ENCODE measurements at places on chromosomes 13 and 19.

DNA sequence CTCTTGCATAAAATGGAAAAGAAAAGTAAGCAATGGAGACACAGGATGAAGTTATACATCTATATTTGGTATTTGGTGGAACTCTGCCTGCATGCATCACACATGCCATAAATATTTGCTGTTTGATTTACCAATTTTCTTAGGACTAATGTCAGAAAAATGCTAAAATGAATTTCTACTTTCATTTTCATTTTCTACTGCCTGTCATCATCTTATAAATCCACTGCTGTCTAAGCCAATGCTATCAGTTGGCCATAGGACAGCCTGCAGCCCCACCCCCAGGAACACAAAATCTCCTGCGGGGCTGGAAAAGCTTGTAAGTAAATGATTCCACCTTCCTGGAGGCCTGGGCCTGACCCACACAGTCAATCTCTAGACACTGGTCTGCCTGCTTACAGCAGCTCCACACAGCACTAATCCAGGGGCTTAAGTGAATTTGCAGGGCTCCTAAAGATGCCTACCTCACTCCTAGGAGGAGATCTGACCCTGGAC is 122.0 kb downstream of the ENOX1 start:
- DNase-seq = no peak

DNA sequence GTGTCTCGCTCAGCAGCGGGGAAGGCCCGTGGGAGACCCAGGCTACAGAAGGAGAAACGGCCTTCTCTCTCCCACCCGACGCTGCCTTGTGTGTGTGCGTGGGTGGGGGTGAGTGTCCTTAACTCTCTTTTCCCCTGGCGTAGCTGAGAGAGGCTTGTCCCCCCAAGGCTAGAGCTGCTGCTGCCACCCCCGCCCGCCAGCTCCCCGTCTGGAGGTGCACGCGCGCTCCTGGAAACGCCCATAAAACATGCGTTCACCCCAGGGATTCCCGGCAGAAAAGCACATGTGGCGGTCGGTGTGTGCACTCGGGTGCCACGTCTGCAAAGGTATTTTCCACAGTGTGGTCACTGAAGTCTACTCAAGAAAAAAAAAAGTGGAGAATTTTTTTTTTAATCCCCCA is 36.1 kb downstream of the GADD45B start:
- no peak for DNase-seq

GRCh38 chr13:111304041-111304544 is 16.3 kb upstream of the TEX29 start:
- DNase-seq = no peak

DNA sequence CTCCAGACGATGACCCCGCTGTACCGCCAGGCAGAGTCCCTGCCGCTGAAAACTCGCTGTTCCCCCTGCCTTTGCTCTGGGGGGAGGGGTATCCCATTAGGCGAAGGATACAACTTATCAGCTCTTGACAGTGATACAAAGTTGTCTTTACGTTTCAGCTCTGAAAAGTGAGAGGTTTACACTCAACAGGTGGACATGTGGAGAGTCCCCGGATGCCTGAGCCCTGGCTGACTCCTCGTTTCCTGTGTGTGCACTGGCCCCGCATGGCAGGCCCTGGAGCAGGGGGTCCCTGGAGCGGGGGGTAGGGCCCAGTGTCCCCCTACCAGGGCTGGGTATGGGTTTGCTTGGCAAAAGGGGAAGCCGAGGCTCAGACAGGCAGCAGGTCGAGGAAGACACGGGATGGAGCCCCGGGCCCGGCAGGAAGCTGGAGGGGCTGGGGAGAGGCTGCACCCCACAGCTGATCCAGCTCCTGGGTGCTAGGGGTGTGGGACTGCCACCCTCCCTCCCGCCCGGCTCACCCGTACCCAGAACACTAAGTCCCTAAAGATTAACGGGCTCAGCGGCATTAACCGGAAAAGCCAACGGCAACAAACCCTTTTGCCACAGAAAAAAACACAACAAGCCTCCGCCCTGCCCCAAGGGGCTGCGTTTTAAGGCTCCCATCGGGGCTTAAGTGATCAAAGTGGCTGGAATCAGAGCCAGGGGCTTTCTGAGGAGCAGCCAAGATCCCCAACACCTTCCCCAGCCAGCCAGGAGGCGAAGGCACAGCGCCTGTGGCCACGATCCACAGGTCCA is 5.6 kb downstream of the TCF3 start:
- DNase-seq = no peak

GRCh38 chr13:83125791-83126190 is 756.5 kb downstream of the SLITRK1 start:
- no peak for DNase-seq

- no peak for DNase-seq
Observed at GRCh38 chr19:10116085-10116865, 3.4 kb downstream of the EIF3G start.

DNA sequence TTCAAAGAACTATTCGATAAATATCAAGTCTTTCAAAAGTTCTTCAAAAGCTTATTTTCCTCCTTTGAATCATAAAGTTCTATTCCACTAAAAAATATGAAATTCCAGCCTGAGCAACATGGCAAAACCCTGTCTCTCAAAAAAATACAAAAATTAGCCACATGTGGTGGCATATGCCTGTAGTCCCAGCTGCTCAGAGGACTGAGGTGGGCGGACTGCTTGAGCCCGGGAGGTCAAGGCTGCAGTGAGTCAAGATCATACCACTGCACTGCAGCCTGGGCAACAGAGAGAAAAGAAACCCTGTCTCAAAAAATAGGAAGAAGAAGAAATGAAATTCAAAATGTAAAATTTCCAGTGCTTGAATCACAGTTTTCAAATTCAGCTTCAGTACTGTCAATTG is 24.6 kb downstream of the CAB39L start:
- DNase-seq = no peak

- DNase-seq = no peak
Observed at GRCh38 chr13:44379885-44380284, 6.3 kb downstream of the SERP2 start.

DNA sequence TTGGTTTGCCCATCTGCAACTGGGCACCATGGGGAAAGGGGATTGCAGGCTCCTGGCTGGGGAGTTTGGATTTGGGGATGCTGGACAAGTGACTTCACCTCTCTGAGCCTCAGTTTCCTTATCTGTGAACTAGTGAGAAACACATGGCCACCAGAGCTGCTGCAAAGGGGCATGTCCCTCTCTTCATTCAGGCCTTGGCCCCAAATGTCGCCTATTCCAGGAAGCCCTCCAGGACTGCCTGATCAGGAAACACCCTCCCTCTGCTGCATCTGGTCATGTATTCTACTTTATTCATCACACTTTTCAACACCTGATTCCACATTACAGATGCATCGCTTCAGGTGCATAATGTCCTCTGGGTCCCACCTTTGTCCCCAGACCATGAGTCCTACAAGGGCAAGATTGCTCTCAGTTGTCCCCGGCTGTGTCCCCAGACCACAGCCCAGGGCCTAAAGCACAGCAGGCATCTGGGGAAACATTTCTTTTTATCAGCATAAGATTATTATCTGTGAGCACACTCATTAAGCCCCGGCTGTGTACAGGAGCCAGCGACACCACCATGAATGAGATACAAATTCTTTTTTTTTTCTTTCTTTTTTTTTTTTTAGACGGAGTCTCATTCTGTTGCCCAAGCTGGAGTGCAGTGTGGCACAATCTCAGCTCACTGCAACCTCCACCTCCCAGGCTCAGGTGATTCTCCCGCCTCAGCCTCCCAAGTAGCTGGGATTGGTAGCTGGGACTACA is 37.5 kb downstream of the ARRDC2 start:
- DNase-seq = no peak

GRCh38 chr19:51904331-51905165 is at the start of gene ZNF649:
Gene ZNF649, minus strand, starts transcription at chr19:51905017. Its CDS starts 4,910 bp downstream, at chr19:51900107.
- peak; percentile 80 for DNase-seq

DNA sequence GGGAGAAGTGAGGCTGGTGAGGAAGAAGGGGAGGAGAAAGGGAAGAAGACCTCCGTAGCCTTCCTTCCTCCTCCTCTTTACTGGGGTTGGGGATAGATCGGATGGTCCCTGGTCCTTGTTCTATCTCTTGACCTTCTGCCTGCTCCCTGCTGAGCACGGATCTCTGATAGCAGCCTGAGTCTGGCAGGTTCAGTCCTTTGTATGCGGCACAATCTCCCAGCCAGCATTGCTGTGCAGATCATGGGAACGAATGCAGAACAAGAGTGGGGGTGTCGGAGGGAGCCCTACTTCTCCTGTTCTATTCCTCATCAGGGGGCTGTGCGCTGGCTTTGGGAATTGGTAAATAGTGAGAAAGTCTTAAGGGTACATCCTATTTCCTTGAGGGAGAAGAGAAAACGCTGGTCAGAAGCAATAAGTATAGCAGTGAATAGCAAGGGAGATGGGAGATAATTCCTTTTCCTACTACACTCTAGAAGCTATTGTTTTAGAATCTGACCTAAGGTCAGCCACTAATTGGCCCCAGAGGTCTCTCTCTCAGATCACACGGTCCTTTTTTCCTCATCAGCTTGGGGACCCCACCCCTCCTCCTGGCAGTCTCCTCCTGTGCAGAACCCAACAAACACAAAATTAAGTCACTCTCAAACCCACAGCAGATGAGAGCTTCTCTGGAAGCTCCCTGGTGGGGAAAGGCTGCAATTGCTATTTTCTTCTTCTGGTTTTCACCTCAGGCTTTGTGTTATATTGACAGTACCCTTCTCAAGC is 41.0 kb downstream of the KL start:
- DNase-seq = no peak

- DNase-seq = no peak
Observed at GRCh38 chr19:31504221-31504620, 155.0 kb upstream of the TSHZ3 start.

DNA sequence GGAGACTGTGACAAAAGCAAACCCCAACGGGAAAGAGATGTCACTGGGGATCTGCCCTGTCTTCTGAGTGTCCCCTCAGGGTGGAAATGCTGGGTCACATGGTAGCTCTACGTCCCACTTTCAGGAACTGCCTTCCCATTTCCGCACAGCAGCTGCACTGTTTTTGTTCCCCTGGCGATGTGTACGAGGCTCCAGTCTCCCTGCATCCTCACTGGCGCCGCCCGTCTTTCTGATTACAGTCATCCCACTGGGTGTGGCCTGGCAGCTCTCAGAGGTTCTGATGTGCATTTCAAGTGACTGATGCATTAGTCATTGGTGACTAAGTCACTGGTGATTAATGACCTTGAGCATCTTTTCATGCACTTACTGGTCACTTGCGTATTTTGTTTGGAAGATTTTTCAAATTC is 21.2 kb downstream of the PCID2 start:
- DNase-seq = peak; percentile 67

DNA sequence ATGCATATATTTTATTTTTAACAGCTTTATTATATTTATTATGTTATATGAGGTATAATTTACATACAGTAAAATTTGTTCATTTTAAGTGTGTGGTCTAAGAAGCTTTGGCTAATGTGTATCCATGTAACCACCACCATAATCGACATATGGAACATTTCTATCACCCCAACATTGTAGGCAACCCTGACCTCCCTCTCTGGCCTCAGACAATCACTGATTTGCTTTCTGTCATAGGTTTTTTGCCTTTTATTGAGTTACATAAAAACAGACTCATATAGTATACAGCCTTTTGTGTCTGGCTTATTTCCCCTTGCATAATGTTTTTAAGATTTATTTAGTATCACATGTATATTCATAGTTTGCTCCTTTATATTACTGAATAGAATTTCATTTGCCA is 90.7 kb upstream of the KL start:
- no peak for DNase-seq

- no peak for DNase-seq
Observed at GRCh38 chr19:44706506-44707236, 7.7 kb downstream of the CEACAM16 start.

- DNase-seq = no peak
Observed at GRCh38 chr19:50393589-50393988, 9.4 kb downstream of the POLD1 start.

DNA sequence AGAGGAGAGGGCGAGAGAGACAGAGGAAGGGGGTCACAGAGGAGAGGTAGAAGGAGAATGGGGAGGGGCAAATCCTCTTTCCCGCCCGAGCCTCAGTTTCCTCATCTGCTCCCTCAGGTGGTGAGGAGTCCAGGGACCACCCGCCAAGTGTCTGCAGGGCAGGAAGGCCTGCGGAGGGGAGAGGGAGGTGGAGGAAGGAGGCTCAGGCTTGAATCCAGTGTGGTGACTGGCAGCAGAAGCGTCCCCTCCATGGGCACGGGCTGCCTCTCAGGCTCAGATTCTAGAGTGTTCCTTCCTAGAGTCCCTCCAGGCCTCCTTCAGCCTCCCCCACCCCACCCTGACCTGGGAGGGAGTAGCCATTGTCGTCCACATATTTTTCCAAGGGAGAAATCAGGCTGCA is 16.5 kb upstream of the GARIN5A start:
- no peak for DNase-seq

DNA sequence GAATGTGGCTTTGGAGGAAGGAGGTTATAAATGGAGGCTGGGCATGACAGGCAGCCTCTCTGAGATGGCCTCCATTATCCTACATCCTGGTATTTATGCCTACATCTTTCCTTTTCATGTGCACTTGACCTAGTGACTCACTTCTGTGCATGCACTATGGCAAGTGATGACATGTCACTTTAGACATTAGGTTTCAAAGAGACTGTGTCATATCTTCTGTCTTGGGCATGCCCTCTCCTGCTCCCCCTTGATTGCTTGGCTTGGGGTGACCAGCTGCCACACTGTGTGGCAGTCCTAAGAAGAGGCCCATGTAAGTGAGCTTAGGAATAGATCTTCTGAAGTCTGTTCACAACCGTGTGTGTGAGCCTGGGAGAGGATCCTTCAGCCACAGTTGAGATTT is 472.8 kb downstream of the FGF9 start:
- no peak for DNase-seq

DNA sequence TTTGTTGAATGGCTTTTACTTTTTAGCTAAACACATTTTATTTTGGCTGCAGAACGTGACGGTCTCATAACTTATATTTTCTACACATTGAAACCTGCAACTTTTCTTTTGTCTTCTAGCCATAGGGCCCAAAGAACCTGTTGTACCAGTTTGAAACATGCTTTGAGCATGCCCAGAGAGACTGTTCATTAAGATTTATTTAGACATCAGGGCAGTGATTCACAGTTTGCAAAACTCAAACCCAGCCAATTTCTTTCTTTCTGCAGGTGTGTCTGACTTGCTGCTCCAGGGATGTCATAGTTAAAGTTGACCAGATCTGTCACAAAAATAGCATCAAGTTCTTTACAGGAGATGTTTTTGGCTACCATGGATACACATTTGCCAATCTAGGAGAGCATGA is 22.0 kb downstream of the SAE1 start:
- DNase-seq = no peak

GRCh38 chr13:91400671-91401070 is 2.2 kb downstream of the GPC5 start:
- no peak for DNase-seq

DNA sequence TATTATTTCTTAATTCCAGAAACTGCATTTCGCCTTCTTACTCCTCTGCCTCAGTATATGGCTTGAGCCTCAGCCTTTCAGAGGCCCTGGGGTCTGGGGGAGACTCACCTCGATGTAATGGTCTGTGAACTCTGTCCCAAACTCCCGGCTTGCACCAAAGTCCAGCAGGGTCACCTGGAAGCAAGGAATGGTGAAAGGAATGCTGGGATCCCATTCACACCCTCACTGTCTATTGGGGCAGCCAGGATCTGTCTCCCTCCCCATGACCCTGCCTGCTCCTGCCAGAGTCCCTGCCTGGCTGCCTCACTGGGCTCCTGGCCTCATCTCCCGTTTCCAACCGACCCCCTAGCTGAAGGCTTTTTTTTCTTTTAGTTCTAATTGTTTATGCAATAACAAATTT is 5.4 kb upstream of the NUMBL start:
- no peak for DNase-seq

- no peak for DNase-seq
Observed at GRCh38 chr13:87128491-87128890, 542.7 kb upstream of the SLITRK5 start.

- no peak for DNase-seq
Observed at GRCh38 chr19:46192992-46193650, 36.4 kb upstream of the IGFL1 start.
